ENCODE measurements at places on chromosomes 5 and 9.

GRCh38 chr9:18720691-18721090 is 246.7 kb downstream of the ADAMTSL1 start:
- no peak for DNase-seq

- DNase-seq = no peak
These were observed 10.2 kb downstream of the DOCK8 start for GRCh38 chr9:224582-225520.

GRCh38 chr5:151051066-151051930 is 29.5 kb downstream of the TNIP1 start:
- DNase-seq = peak; percentile 79

- DNase-seq = no peak
These were observed 235.1 kb downstream of the SPOCK1 start for GRCh38 chr5:137264041-137264440.

- no peak for DNase-seq
These were observed 3.4 kb downstream of the SQSTM1 start for GRCh38 chr5:179823937-179824744.

DNA sequence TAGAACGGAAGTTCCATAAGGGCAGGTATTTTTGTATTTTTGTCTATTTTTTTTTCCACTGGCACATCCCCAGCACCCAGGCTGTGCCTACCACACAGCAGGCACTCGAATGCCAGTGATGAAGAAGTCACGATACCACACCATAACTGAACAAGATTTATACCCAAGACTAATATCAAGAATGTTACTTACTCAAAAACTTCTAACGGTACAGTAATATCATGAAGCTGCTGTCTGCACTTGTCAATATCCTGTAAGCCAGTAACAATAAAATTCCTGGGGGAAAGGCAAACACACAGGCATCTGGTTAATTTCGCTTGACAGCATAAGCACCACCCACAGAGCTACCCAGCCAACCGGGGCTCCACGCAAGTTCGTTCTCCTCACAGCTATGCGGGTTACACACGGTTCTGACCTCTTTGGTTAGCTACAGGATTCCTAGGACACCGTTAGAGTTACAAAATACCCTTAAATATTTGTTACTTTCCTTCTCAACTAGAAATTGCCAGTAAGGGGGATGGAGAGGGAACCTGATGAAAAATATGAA is 1.3 kb downstream of the MED10 start:
- DNase-seq = no peak

- DNase-seq = no peak
These were observed 552.8 kb downstream of the SEMA5A start for GRCh38 chr5:8993031-8993430.

DNA sequence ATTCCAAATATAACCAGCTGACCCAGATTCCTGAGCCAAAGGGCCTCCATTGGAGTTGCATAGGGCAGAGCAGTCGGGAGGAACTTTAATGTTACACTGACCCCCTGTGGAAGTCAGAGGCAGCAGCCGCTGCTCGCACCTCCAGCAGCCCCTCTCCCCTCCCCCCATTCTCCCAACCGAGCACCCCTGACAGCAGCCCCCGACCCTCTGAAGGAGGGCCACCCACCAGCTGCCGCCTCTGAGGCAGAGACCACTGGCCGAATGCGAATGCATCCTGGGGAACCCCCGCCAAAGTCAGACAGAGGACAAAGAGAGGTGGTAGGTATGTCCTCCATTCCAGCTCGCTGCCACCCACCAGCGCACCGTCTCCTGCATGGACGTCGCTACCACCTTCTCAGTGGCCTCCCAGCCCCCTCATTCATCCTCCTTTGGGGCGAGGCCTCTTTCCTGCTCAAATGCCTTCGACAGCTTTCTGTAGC is 231.0 kb downstream of the CDK5RAP2 start:
- DNase-seq = peak; percentile 44

DNA sequence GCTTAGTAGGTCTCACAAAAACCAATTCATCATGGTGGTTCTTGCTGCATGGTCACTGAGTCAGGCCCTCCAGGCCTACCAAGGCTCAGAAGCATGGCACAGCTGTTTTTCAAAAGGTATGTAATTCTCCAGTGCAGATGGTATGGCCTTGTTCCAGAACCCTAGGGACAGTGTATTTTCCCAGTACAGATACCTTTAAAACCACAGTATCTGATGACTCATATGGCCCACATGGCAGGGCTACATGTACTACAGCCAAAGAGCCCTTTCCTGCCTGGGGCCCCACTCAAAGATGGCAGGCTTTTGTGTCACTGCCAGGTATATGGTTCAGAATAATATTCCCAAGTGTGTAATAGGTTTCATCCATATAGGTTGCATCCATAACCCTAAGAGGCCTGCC is 16.5 kb downstream of the CSF2 start:
- DNase-seq = no peak

DNA sequence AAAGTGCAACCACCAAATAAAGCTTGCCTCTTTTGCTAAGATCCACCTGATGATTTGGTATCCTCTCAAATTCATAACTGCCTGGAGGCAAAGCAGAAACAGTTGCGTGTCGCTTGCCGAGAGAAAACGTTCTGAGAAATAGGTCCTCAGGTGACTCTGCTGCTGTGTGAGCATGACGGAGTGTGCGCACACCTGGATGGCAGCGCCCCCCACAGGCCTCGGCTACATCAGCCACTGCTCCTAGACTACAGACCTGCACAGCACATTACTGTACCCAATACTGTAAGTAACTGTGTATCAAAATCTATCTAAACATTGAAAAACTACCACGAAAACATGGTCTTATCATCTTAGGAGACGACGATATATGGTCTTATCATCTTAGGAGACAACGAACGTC is 87.4 kb downstream of the CAMSAP1 start:
- DNase-seq = no peak

GRCh38 chr5:135433681-135434426 is 13.3 kb downstream of the DCANP1 start:
- DNase-seq = peak; percentile 82

- no peak for DNase-seq
These were observed 123.9 kb upstream of the PUM3 start for GRCh38 chr9:2967766-2968165.

- DNase-seq = no peak
These were observed 584.0 kb downstream of the CHSY3 start for GRCh38 chr5:130488252-130488651.

- no peak for DNase-seq
These were observed 85.7 kb downstream of the EPB41L4A start for GRCh38 chr5:112333331-112333781.

- no peak for DNase-seq
These were observed 267.8 kb upstream of the CLINT1 start for GRCh38 chr5:158126442-158127405.

DNA sequence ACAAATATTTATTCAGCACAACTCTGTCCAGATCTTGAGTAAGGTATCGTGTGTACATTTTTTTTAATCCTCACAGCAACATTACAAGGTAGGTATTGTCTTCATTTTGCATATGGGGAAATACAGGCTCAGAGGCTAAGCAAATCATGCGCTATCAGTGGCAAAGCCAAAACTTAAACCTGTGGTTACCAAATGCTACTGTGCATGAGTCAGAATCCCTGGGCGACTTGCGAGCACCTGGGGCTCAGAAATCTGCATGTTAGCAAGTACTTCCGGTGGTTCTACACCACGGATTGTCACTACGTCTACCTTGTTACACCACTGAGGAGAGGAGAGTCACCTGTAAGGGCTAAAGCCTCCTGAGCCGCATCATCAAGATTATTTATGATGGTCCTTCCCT is 21.3 kb downstream of the C5orf58 start:
- no peak for DNase-seq

DNA sequence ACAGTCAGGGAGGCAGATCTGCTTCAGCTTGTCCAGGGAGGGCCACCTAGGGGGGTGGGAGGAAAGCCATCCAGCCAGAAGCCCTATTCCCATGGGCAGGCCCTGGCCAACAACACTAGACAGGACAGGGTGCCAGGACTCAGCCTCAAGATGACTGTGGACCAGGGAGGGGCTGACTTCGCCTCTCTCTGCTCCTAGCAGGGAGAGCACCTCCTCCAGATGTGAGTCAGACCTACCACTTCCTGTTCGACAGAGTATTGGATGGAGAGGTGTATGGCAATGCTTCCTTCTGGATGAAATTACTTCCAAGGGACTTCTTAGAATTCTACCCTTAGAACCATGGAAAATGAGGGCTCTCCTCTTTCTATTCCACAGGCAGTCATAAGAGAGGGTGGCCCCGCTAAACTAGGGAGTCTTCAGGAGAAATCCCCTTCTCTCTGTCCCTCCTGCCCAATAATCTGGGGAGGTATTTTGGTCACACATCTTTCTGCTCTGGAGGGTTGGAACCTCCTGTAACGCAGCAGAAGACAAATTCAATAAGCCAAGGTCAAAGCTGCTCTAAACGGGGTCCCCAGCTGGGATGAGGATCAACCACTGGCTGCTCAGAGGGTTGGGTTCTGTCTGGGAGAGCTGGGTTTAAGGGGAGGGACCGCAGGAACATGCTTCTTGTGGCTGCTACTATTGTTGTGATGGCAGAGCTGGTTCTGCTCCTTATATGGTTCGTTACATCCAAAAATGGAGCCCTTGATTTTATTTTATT is 23.2 kb upstream of the RCL1 start:
- no peak for DNase-seq

GRCh38 chr5:176881021-176881749 is 18.0 kb downstream of the HK3 start:
- DNase-seq = no peak

DNA sequence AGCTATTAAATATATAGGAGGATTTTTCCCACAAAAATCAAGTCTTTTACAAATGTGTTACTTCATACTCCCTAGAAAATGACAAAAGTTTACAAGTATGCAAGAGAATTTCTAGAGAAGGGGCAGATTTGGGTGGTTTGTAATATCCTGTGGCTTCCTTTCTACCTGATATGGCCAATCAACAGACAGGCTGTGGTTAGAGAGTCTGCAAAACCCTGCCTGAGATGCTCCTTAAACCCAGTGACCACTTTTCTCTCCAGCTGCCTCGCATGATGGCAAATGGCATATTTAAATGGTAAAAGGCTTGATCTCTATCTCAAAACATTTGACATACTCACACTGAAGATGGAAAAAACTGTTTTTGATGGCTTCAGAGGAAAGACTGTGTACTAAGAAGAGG is 550.1 kb upstream of the ZNF462 start:
- DNase-seq = no peak

GRCh38 chr9:72836790-72837189 is 116.1 kb downstream of the ALDH1A1 start:
- DNase-seq = no peak

DNA sequence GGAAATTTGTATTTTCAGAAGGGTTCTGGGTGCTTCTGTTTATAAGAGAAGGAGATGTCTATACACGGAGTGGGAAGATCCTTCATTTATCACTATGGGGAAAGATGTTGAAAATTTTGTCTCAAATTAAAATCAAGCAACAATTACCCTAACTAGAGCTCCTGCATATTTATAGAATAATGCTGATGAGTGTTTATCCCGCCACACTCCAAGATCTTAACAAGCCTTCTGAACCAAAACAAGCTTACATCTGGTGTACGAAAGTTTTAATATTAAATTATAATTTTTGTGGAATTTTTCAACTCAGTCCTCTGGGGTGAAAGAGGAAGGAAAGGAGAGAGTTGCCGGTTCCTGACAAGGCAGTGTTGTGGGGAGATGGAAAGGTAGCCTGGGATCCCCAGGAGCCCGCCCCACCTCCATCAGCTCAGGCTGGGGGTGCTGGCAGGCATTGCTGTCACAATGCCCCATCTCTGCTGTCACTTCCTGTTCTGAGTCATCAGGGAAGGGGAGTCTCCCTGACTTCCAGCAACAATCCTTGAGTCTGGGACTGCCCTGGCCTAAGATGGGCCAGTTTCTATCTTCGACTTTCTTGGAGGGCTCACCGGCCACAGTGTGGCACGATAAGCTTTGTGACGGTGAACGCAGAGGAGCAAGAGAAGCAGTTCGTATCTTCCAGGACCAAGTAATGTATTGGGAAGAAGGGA is 64.5 kb downstream of the ERAP1 start:
- no peak for DNase-seq

- DNase-seq = no peak
These were observed 47.5 kb upstream of the ORM1 start for GRCh38 chr9:114275246-114276004.

DNA sequence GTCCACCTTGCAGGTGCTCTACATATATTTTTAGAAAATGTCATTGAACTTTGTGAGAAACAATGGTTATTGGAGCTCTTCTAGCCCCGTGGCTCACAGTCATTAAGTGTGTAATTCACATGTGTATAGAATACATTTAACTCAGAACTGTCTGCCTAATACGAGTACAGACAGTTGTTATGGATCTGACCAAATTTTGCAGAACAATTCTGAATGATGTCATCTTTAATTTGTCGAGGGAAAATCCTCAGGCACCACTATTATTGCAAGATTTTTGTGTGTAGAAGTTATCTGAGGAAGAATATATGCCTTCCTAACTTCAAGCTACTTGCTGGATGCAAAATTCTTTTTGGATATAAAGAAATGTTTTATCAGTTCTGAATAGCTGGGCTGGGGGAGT is 216.9 kb downstream of the CD180 start:
- DNase-seq = no peak

DNA sequence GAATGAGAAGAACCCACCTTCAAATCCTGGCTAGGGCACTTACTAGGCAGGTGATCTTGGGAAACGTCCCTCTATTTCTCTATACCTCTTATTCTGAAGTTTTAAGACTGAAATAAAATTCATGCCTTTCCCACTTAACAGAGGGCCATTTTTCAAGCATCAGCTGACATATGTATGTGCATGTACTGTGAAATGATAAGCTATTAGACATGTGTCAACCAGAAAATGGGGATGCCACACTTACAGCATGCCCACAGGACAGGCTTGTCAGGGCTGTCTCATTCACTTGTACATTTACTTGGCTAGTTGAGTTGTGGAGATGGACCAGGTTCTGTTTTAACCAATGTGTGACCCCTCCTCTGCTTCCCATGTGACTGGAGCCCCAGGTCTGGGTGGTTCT is 78.5 kb downstream of the C9orf152 start:
- no peak for DNase-seq

GRCh38 chr5:95959888-95960666 is 1.6 kb downstream of the ELL2 start:
- DNase-seq = peak; percentile 61

GRCh38 chr5:65263321-65263720 is 218.4 kb downstream of the ADAMTS6 start:
- no peak for DNase-seq

All from umbilical cord (tissue), 2 donors.